Hematopoietic multipotent progenitor cell treated with erythropoietin and hydrocortisone succinate and interleukin-3 and kit ligand, for 6 days (in vitro differentiated cells): ENCODE measurements at places on chromosomes 7 and 10.

DNA sequence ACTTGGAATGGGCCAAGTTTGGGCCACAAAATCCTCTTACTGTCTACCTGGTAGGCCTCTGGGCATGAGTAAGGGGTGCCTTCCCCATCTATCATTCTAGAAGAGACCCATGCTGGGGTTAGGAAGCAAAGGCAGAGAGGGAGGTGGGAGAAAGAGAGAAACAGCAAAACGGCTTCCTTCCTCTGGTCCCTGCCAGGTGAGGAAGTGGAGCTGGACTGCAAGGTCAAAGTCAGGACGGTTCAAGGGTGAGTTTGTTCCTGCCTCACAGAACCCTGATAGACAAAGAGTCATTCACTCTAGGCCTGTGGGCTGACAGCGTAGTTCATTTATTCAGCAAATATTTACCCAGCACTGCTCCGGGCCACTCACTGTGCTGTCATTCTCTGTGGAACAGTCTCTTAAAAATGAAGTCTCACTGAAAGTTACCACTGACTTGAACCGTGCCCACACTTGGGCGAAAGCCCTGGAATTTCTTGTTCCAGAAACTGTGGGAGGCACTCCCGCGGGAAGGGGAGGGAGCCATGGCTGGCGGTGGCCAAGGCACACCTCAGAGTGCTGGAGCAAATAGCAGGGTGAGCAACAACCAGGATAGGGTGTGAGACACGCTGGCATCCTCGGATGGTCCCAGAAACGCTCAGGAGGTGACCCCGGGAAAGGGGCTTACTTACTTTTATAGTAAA is 26.2 kb upstream of the ECHDC3 start:
- DNase-seq: no peak

DNA sequence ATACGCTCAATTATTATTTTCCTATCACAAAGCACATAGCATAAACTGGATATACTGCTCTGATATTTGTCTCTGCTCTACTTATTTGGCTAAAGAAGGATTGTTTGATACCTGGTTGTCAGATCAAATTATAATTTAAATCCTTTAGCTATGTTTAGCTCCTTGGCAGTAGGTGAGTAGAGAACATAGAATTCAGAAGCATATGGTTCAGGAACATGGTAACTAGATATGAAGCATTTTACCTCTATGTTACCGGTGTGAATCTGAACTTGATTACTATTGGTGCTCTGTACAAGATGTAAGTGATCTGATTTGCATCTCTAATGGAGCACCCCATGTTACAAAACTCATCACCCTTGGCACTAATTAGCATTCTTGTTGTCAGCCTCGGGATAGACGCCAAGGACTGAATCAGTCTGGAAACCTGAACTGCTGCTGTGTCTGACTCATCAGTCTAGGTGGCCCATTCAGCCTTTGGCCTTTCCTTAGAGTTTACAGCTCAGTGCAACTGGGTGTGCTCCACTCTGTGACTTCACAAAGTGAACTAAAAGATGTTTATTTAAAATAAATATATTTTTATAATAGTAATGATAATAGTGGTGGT is 12.3 kb upstream of the MYPN start:
- DNase-seq: no peak

GRCh38 chr7:139731802-139732470 is 45.9 kb downstream of the HIPK2 start:
- peak; percentile 86 for DNase-seq

- DNase-seq: peak; percentile 37
Measured at GRCh38 chr7:48875045-48875916, 49.1 kb upstream of the CDC14C start.
